ENCODE measurements at places on chromosomes 16 and 17. TPM values are rescaled to one million over a fixed set of nuclear protein-coding genes. Genes with fewer than 3 reads are reported as not detected.

Gene MEOX1
- total RNA-seq = not detected

Gene PPM1E
- not detected for total RNA-seq

Gene KRT33B
- total RNA-seq = not detected

Gene GFAP
- total RNA-seq = 0.42 TPM

Gene SMIM36
- total RNA-seq = not detected

Gene CACNG3
- not detected for total RNA-seq

Gene ZNF469
- 0.50 TPM for total RNA-seq

Gene PDE6G
- total RNA-seq = 0.25 TPM

Gene GNG13
- not detected for total RNA-seq

Gene MYCBPAP
- total RNA-seq = 0.25 TPM

Gene CCDC200
- not detected for total RNA-seq

Gene VTN
- 1,668 TPM for total RNA-seq

Gene MILR1
- total RNA-seq = 2.5 TPM

Gene SLC6A2
- total RNA-seq = not detected

Gene GALNS
- total RNA-seq = 20.6 TPM

Gene ARL6IP1
- 260 TPM for total RNA-seq

Gene KRT32
- not detected for total RNA-seq

Gene CCL1
- not detected for total RNA-seq

Gene SLC52A1
- total RNA-seq = 0.28 TPM

Gene GINS2
- 0.17 TPM for total RNA-seq

Gene NOXO1
- total RNA-seq = 0.67 TPM

Gene CCL3
- total RNA-seq = 5.6 TPM

Gene MGAT5B
- not detected for total RNA-seq

Gene SPECC1
- 70.3 TPM for total RNA-seq

Gene CDH11
- 5.3 TPM for total RNA-seq

Gene KCNH6
- total RNA-seq = not detected

Gene ZNF267
- total RNA-seq = 4.9 TPM

Gene KRTAP4-4
- total RNA-seq = not detected

Gene BCAR1
- 10.1 TPM for total RNA-seq

Gene MLST8
- 14.4 TPM for total RNA-seq

Gene HYDIN
- 3.0 TPM for total RNA-seq

Gene PYDC1
- not detected for total RNA-seq

Gene PRKCB
- 6.2 TPM for total RNA-seq

Gene RUSF1
- 73.1 TPM for total RNA-seq
